GM03348 (cell line): ENCODE measurements at places on chromosomes 11 and 22.

DNA sequence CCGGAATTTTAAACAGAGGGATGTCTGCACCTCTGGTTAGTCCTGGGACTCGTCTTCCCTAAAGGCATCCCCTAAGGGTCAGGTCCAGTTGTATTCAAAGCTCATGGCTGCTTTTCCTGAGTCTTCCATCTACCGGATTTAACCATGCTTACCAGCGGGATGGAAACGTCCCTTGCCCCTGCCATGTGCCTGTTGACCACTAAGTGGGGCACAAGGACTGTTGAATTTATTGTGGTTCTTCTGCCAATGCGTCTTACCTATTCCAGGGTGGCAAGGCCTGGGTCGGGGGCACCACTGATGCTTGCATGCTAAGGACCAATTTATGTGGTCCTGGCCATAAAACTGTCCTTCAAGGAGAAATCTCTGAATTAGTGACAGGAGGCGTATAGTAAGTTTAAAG lies 25.6 kb downstream of the ANKRD42 start:
- DNase-seq, result no peak

- peak; percentile 40 for DNase-seq
These were observed 833 bp downstream of the SCUBE2 start for GRCh38 chr11:9090488-9091043.

- no peak for DNase-seq
These were observed 42.9 kb downstream of the TECTA start for GRCh38 chr11:121143921-121144320.

DNA sequence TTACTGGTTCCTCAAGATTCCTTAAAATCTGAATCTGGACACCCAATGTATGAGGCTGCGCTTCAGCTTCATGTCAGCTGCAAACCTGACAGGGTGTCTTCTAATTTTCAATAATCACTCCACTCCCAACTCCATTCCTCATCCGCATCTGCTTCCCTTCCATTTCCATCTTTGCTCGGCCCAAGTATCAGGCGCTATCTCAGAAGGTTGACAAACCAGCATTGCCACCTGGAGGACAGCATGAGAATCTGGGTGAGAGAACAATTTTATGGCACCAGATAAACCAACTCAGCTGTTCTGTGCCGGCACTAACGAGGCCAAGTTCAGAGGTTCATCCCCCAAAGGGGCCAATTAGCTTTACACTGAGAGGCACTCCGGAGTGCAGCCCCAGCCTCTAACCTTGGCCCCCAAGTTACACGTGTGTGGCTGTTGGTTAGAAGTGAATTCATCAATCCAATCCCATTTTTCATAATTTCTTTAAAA lies 79.1 kb upstream of the LMO2 start:
- peak; percentile 83 for DNase-seq

DNA sequence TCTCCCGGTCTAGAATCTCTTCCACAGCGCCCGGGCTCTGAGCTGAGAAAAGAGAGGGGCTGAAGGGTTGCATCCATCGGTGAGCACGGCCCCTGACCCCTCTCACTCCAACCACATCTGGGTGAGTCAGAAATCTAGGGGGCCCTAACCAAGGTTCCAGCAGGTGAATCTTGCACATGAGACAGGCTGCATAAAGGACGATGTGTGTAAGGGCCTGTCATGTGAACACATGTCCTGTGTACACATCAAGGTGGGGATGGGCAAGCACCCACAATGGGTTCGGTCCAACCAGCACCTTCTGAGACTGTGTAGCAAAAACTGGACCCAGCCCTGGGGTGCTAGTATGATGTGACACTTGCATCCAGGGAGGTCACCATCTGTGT lies 1.2 kb downstream of the BET1L start:
- no peak for DNase-seq

GRCh38 chr11:7593481-7593880 lies 79.7 kb downstream of the PPFIBP2 start:
- DNase-seq, result no peak

GRCh38 chr11:32385998-32386397 lies 49.3 kb downstream of the WT1 start:
- DNase-seq, result peak; percentile 61

GRCh38 chr11:2095198-2095520 lies 44.0 kb downstream of the IGF2 start:
- no peak for DNase-seq

DNA sequence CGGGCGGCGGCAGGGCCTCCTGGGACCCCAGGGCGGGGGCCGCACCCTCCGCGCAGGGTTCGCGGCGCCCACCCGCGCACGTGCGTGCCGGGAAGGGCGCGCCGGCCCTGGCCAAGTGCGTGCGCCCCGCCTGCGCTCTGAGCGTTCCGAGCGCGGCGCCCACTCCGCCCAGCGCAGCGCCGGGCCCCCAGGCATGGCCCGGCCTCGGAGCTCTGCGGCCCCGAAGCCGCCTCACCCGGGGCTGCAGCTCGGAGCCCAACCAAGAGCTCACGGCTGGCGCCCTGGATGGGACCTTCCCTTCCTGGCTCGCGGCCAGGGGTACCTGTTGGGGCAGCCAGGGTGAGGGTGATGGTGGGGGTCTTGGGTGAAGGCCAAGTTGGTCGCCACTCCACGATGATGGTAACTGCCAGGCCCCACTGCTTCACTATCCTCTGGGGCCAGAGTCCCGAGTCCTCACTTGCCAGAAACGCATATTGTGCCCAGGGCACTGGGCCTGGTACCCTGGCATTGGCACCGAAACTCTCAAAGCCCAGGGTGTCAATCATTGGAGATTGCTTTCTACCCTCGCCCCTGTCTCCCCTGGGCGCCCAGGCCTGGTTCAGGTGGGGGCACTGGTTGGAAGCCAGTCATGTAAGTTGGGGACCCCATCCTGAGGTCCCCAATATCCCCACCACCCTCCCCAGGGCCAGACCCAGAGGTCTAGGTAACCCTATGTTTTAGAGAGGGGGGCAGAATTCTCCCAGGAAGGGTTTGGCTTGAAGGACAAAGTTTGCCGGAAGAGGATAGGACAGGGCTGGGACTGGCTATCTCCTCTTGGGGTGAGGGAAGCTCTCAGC lies 882 bp downstream of the ANO1 start:
- no peak for DNase-seq

DNA sequence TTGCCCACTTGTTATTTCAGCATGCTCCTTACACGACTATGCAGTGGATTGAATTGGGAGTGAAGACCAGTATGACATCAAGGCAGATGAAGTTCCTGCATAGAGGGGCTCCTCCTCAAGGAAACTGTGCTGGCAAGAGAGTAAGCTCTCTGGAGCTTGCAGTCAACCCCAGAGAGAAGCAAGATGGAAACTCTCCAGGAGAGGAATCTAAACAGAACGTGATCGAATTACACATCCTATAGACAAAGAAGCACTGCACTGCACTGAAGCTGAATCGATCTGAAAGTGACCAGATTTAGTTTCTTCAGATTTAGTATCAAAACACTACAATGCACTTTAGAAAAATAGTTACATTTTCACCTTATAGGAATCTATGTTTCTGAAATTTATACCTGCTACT lies 947.7 kb upstream of the TENM4 start:
- no peak for DNase-seq

- DNase-seq, result no peak
These were observed 41.0 kb downstream of the KCNJ4 start for GRCh38 chr22:38414009-38414395.

GRCh38 chr11:38043060-38043459 lies 1445.0 kb upstream of the RAG2 start:
- DNase-seq, result no peak

DNA sequence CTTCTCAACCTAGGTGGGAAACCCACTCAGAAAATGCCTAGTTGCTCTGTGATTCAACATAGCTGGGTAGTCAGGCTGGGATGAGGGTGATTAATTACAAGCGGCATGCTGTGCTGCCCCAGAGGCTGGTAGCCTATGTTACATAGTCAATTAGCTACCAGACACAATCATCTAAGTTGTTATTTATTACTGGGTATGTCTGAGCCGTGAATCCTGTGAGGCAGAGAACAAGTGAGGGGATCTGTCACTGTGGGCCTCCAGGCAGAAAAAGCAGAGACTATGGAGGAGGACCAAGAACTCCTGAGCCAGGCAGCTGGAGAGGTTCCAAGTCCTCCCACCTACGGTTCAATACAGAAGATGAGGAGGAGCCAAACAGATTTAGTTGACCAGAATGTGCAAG lies 186.6 kb upstream of the BDNF start:
- no peak for DNase-seq

- no peak for DNase-seq
These were observed 205.0 kb downstream of the FAM76B start for GRCh38 chr11:95584589-95584988.

GRCh38 chr11:36069576-36070212 lies 125.8 kb downstream of the LDLRAD3 start:
- no peak for DNase-seq

DNA sequence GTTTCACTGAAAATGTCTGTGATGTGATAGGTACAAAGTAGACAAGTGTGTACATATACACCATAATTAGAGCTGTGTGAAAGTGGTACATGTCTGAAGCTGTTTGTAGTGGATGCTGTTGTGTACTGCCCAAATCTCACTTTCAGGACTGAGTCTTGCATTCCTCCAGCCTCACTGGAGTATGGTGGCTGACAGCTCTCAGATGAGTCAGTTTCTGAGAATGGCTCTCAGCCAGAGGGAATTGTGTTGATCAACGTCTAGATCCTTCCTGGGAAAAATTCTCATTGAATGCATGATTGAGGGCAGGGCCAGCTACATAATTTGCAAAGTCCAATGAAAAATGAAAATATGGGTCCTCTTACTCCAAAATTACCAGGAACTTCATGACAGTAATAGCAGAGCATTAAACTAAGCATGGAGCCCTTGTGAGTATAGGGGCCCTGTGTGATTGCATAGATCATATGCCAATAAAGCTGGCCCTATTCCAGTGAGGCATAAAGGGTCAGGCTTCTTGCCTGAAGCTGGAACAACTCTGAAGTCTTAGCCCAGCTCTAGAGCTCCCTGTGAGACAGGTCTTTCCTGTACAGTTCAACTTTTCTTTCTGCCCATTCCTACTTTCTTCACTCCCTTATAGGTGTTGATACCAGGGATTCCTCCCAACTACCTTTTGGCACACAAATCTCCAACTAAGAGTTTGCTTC lies 10.8 kb upstream of the CYP2R1 start:
- DNase-seq, result peak; percentile 23

DNA sequence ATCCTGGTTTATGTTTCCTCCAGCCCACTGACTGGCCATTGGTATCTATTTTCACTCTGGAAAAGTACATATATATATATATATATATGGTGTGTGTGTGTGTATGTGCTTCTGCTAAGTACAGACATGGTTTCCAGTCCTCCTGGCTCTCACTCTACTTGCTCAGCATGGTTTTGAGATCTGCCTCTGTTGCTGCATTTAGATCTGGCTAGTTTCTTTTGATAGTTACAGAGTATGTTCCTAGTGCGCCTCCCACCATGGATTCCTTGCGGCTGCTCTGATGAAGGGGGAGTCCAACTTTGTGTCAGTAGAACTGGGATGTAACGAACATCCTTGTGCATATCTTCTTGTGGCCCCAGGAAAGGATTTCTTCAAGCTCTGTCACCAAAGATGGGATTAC lies 274.1 kb downstream of the MIAT start:
- DNase-seq, result no peak

DNA sequence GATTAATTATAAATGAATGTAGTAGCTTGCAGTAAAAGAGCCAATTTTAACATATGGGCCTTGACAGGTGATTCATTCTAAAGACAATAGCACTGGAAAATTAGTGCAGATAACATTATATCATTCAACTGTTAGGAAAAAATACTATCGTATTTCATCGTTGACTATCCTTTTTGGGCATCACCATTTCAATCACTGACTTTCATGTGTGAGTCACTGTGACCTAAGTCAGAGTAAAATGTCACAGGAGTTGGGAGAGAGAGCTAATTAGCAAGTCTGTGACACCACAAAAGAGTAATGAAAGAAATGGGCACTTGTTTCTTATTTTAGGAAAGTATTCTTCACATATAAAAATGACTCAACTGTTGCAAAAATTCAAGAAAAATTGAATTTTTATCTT lies 253.8 kb upstream of the CNTN5 start:
- DNase-seq, result no peak

- no peak for DNase-seq
These were observed 12.1 kb downstream of the TRMU start for GRCh38 chr22:46347646-46348045.

GRCh38 chr22:43821606-43822425 lies 9.7 kb upstream of the EFCAB6 start:
- DNase-seq, result no peak

DNA sequence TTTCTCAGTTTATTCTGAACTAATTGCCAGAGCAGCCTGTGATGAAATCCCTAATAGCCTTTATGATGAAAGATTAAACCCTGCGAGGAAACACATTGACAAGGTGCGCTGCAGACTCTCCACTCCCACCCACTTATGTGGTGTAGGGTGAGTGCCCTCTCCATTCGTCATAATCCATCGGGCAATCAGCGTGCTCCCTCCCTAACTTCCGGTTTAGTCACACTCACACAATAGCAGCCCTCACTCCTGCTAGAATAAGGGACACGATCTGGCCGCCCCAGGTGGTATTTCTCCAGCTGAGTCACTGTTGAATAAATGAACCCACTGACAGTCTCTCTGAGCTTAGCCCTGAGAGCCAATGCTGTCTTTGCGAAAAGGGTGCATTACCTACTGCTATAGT lies 188.3 kb downstream of the OPCML start:
- no peak for DNase-seq

DNA sequence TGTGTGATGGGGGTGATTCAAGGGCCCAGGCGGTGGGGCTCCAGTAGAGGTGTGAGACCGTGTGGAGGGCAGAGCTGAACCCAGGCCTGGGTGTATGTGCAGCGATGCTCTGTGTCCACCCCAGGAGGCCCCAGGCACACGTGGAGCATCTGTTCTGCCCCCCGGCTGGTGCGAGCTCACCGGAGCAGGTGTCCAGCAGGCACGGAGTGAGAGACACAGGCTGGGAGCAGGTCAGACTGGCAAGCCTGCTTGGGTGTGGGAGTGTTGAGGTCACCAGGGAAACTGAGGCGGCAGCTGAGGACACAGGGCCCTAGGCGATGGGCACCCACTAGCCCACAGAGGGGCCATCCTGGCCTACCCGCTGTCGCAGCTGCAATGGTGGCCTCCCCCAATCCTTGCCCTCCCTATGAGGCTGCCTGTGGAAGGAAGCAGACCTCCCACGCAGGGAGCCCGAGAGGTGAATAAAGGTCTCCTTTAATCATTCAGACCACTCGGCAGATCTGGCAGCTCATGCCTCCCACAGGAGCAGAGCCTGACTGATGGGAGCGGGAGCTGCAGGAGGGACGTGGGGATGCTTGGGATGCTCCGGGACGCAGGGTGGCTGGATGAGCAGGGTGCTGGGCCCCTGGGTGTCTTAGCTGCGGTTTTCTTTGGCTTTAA lies 1165.1 kb downstream of the BRD1 start:
- DNase-seq, result no peak

GRCh38 chr11:93648158-93648557 lies 13.3 kb upstream of the CEP295 start:
- DNase-seq, result peak; percentile 18

DNA sequence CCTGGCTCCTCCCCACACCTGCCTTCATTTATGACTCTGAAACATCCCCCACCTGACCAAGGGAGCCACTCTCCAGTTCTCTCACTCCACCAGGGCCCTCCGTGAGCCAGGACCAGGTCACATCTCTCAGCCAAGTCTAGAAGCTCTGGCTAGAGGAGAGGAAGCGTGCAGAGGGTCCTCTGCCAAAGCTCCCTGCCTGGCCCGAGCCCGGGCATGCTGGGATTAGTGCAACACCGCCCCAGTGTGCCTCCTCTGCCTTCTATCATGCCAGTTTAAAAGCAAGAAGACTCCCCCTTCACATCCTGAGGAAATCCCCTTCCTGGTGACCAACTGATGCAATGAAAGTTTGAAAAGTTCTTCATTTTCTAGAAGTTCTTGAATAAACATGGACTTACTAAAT lies 23.5 kb downstream of the TP53AIP1 start:
- no peak for DNase-seq

- DNase-seq, result peak; percentile 15
These were observed 123.0 kb downstream of the TRIM44 start for GRCh38 chr11:35785287-35786167.
